ENCODE measurements at places on chromosomes 6 and 20.
A peak's percentile ranks its signal among the peaks of the same experiment; 100 is the strongest.

- H3K4me3 ChIP-seq: no peak overlapping the region
- H3K36me3 ChIP-seq: no peaks in the 10 kb centered on the region
- H3K4me1 ChIP-seq: no peaks in the 10 kb centered on the region
- no peak for DNase-seq
Measured at GRCh38 chr6:73028893-73029450, 196.3 kb downstream of the KHDC1L start.

GRCh38 chr6:22940581-22941290 lies 371.4 kb downstream of the HDGFL1 start:
- no peaks in the 10 kb centered on the region for H3K36me3 ChIP-seq
- no peak for DNase-seq
- H3K27me3 ChIP-seq: no peaks in the 10 kb centered on the region
- H3K27ac ChIP-seq: no peak overlapping the region
- no peak overlapping the region for H3K4me3 ChIP-seq

- H3K4me1 ChIP-seq: no peaks in the 10 kb centered on the region
- DNase-seq: no peak
- H3K4me3 ChIP-seq: no peak overlapping the region
Measured at GRCh38 chr6:3601570-3601969, 144.7 kb upstream of the SLC22A23 start.

DNA sequence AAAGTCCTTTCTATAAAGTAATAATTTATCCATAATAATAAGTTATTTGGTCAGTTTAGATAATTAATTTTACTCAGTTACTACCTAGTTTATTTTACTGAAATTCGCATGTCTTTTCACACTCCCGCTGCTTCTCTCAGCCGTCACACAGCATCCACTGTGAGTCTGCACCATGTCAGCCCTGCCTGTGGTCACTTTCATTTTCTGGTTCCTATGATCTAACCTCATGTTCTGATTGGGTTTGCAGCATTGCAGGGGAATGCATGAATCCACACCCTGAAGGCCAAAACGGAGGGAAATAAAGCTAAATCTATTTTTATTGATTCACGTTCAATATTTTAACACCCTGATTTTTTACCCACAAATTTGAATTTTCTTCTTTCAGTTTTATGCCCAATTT lies 47.4 kb downstream of the PDE10A start:
- H3K4me1 ChIP-seq: no peaks in the 10 kb centered on the region
- no peak for DNase-seq

DNA sequence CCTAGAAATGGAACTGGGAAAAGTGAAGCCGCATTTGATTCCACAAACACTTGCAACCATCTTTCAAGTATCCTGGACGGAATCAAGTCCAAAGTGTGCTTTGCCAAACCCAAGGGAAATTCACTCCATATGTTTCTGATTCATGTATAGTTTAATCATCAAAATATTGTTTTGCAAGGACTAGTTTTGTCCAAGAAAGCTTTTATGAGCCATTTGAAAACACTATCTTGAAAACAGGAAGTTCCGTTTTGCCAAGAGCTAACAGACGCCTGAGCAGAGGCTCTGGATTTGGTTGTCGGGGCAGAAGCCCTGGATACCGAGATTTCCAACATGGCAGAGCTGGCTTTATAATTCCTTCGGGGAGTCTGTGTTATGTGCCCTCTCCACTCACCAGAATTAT lies 251.1 kb downstream of the PHACTR1 start:
- no peak overlapping the region for H3K27ac ChIP-seq
- DNase-seq: no peak
- H3K4me3 ChIP-seq: no peak overlapping the region
- no peaks in the 10 kb centered on the region for H3K27me3 ChIP-seq
- H3K36me3 ChIP-seq: no peaks in the 10 kb centered on the region

DNA sequence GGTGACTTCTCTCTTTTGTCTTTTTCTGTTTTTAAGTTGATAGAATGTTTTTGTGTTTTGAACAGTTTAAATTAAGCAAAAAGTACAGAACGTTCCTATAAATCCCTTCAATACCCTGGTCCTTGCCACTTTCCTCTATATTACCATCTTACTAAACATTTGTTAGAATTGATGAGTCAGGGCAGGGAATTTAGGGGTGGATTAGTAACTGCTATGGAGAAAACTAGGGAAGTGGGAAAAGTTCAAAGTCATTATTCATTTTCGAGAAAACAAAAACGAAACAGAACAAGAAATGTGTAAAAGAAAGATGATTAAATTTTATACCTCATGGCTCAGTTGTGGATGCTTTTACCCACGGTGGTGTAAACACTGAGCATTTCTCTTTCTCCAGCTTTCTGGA lies 240.4 kb upstream of the SULF2 start:
- no peaks in the 10 kb centered on the region for H3K36me3 ChIP-seq
- H3K27me3 ChIP-seq: no peaks in the 10 kb centered on the region
- H3K27ac ChIP-seq: no peak overlapping the region

DNA sequence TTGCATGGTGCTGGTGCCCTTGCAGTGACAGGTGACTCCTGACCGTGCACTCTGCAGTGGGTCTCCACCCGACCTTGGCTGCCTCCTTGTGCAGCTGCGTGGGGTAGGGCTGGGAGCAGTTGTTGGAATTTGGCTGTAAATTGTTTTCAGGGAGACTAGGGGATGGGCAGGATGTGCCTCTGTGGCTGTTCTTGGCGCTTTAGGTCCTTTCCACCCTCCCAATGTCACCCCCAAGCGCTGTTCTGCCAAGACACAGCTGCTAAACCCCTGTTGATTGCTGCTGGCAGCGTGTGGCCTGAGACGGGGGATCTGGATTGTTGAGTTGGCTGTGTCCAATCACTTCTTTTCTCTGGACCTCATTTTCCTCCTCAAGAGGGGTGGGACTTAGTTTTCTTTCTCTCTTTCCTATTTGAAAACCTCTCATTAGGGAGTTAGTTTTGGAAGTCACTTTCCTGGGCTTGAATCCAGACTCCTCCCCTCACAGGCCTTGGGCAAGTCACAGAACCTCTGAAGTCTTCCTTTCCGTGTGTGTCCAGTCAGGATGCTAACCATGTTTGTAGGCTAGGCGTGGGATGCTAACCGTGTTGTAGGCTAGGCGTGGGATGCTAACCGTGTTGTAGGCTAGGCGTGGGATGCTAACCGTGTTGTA lies 8.5 kb downstream of the IGF2R start:
- H3K36me3 ChIP-seq: no peaks in the 10 kb centered on the region
- DNase-seq: peak; percentile 76
- no peaks in the 10 kb centered on the region for H3K27me3 ChIP-seq
- H3K4me3 ChIP-seq: no peak overlapping the region
- peak overlapping the region; percentile 67 for H3K27ac ChIP-seq
- H3K4me1 ChIP-seq: peaks cover 77% of the 10 kb centered on the region

DNA sequence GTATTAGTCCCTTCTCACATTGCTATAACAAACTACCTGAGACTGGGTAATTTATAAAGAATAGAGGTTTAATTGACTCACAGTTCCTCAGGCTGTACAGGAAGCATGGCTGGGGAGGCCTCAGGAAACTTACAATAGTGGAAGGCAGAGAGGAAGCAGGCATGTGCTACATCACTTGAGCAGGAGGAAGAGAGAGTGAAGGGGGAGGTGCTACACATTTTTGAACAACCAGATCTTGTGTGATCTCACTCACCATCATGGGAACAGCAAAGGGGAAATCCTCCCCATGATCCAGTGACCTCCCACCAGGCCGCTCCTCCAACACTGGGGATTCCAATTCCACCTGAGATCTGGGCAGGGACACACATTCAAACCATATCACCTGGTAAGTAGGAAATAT lies 630.6 kb downstream of the QKI start:
- no peaks in the 10 kb centered on the region for H3K36me3 ChIP-seq
- H3K4me1 ChIP-seq: no peaks in the 10 kb centered on the region
- H3K27ac ChIP-seq: no peak overlapping the region
- no peak for DNase-seq

DNA sequence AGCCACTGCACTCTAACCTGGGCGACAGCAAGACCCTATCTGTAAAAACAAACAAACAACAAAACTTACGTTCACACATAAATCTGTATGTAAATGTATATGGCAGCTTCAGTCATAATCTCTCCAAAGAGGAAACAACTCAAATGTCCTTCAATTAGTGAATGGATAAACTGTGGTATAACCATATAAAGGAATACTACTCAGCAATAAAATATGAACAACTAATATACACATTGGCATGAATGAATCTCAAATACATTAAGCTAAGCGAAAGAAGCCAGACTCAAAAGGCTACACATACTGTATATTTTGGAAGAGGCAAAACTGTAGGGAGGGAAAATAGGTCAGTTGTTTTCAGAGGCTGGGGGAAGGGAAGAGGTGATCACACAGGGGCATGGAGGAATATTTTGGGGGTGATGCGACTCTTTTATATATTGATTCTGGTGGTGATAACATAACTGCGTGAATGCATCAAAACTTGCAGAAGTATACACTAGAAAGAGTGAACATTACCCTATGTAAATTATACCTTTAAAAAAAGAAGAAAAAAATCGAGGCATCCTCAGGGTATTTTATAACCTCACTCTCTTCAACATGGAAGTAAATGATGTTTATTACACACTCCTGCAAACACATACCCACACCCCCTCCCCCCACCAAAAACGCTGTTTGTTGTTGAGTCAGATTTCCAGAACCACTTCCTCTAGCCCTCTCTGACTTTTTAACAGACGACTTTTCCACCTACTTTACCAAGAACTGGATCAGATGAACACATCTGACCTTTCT lies 115.2 kb upstream of the RNF24 start:
- no peaks in the 10 kb centered on the region for H3K36me3 ChIP-seq
- peaks cover 2% of the 10 kb centered on the region for H3K4me1 ChIP-seq
- H3K4me3 ChIP-seq: no peak overlapping the region
- H3K27ac ChIP-seq: no peak overlapping the region

DNA sequence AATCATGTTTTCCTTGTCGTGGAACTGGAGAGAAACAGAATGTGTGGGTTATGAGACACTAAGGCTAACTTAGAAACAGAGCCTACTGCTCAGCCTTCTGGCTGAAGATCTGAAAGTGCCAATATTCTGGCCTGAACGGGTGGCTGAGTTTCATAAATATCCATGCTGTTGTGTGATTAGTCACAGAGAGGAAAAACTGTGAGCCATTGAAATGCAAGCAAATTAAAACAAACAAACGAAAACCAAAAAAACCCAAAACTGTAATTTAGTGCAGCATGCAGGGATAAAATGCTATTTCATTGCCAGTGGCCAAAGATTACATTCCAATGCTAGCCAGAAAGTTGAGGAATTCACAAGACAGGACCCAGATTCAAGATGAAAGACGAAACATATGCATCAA lies 315.1 kb downstream of the UBE3D start:
- no peaks in the 10 kb centered on the region for H3K4me1 ChIP-seq
- H3K4me3 ChIP-seq: no peak overlapping the region
- H3K27ac ChIP-seq: no peak overlapping the region
- no peak for DNase-seq

DNA sequence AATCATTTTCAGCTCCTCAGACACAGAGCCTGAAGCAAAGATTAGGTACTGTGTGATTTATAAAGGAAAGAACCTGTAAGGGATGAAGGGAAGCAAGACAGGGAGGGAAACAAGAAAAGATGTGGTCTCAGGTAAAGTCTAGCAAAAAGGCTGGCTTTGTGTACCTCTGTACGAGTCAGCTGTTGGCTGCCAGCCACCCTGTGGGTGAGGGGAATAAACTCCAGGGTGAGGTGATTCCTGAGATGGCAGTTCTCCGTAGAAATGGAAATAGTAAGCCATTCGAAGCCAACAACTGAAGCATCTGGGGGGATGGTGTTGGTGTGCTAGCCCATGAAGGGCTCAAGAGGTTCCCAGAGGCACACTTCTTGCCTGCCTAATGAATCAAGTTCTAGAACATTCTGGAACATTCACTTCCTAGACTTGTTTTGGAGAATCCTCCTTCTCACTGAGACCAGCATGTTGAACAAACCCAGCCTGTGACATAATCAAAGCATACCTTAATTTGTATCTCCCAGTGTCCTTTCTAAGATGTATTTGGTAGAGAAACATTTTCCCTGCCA lies 10.6 kb upstream of the TTPAL start:
- no peaks in the 10 kb centered on the region for H3K27me3 ChIP-seq
- no peak overlapping the region for H3K4me3 ChIP-seq
- H3K4me1 ChIP-seq: peaks cover 25% of the 10 kb centered on the region
- H3K36me3 ChIP-seq: no peaks in the 10 kb centered on the region
- H3K27ac ChIP-seq: no peak overlapping the region
- DNase-seq: peak; percentile 89
